ENCODE measurements at places on chromosomes 7 and 10.

- no peak for DNase-seq
These were observed 57.2 kb upstream of the ELN start for GRCh38 chr7:73970801-73971229.

- DNase-seq: no peak
These were observed 542.1 kb downstream of the TCERG1L start for GRCh38 chr10:130769146-130770017.

- DNase-seq: no peak
These were observed 4.8 kb downstream of the ATP6V0E2 start for GRCh38 chr7:149878523-149878921.

DNA sequence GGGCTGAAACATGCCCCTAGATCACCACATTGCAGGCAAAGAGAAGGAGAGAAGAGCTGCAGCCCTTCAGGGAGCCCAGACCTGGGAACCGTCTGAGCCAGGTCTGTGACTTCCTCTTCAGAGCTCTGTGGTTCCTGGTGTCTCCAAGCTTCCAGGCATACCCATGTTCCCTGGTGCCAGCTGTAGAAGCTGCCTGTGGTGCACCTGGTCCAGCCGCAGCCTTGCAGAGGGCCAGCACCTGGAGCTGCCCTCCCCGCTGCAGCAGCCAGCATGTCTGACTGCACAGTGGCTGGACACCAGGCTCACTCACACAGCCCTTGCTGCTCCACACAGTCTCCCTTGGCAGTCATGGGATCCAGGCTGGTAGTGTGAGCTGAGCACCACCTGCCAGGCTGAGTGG, 33.6 kb downstream of the C7orf25 start:
- DNase-seq: no peak

DNA sequence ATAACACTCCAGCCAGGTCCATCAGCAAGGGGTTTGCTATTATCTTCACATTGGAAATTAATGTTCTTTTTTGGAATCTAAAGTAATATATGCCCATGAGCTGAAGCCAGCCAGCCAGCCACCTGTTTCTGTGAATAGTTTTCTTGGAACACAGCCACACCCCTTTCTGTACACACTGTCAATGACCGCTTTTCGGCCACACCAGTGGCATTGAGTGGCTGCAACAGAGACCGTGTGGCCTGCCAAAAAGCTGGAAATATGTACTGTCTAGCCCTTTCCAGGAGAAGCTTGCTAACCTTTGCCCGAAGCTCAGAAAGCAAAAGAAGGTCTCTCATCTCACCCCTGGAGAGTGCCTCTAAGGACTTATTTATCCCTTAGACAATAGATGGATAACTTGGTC, 98.5 kb upstream of the NPS start:
- DNase-seq: no peak

DNA sequence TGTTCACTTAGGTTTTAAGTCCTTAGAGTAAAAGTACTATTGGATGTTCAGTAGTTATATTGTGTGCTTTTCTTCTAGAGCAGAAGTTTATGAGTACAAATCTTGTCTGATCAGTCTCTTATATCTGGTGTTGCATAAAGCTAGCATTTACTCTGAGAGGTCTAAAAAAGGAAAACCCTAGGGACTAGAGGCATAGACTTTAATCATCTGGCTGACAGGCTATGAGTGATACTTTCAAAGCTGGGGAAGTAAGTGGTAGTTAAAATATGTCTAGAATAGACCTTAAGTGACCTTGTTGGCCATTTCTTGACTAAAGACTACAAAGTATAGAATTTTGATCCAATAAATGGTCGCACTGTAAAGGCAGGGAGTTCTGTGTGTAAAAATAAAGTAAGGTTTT, 32.9 kb upstream of the PHYHIPL start:
- DNase-seq: no peak

GRCh38 chr7:121331574-121331973, 2.8 kb downstream of the WNT16 start:
- DNase-seq: no peak

DNA sequence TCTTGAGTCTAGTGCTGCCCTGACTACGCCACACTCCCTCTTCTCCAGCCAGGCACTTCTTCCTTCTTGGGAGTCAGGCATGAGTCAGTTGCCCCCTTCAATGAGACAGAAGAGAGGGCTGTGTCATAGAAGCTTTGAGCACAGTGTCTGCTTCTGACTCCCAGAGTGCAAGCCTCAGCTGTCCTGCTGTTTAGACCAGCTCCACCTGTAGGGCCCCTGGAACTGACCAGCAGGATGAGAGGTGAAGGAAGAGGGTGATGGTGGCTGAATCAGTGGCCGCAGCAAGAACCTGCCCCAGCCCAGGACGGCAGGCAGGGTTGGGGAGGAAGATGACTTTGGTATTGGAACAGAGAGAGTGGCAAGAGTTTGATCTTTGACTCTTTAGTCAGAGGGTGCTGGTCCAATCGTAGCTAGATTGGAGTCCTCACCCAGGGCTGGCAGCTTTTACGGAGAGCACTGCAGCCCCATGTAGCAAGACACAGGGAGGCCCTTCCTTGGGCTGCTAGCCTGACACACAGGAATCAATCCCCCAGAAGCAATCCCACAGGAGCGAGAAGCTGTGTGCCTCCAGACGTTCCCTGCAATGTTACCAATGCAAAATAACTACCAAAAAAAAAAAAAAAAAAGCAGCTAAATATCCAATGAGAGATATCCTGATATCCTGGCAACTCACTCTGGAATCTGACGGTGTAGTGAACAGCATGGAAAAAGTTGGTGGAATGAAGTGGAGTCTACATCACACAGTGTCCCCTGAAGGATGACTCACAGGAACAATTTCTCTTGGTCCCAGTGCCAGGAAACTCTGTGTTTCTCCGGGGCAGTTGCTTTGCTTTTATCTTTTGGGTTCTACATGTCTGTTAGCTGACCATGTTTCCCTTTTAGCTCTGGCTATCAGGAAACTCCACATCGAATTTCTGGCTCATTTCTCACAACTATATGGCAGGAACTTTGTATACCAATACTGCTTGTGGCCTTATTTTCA, 6.9 kb downstream of the C10orf62 start:
- no peak for DNase-seq

GRCh38 chr10:5789626-5790025, 23.6 kb downstream of the GDI2 start:
- no peak for DNase-seq

DNA sequence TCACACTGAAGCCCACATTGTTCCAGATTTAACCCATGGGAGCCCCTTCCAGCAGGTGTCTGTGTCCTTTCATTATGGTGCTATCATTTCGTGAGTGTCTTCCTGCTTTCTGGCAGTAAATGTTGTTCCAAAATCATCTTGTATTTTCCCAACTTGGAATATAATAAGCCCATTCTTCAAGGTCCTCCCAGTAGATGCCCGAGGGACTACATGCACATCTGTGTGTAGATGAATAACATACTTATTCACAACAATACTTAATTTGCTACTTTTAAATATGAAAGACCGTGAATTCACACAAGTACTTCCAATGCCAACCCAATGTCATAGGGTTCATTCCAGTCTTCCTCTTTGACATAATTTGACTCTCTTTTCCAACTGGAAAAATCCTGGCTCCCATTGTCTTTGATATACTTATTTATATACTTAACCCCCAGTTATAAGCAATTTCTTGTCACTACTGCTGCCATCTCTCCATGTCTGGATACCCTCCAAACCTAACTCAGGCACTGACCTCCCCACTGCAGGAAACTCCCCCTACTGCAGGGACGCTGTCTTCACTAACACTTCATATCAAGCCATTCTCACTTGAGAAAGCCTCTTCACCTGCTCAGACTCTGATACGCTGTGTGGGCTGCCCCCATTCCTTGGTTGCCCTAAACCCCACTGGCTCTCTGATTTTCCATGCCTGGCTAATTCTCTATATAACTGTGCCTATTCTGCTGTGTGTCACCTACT, 1119.2 kb downstream of the CNTNAP2 start:
- no peak for DNase-seq

Data from stimulated activated CD8-positive, alpha-beta memory T cell treated with anti-CD3 and anti-CD28 coated beads, Interleukin-4, amount 100 ng/mL, for 48 hours (primary cell).